ENCODE measurements at places on chromosomes 1 and 21. TPM values are rescaled to one million over a fixed set of nuclear protein-coding genes. Genes with fewer than 3 reads are reported as not detected.

GRCh38 chr1:1939296-1940122, 20.4 kb upstream of the TMEM52 start:
- no peak for DNase-seq

- no peak for DNase-seq
Observed at GRCh38 chr1:117128323-117129079, 7.0 kb upstream of the TRIM45 start.

The CD84 gene
- 14.0 TPM for total RNA-seq

- DNase-seq, result no peak
Observed at GRCh38 chr1:213122514-213122929, 71.5 kb downstream of the RPS6KC1 start.

DNA sequence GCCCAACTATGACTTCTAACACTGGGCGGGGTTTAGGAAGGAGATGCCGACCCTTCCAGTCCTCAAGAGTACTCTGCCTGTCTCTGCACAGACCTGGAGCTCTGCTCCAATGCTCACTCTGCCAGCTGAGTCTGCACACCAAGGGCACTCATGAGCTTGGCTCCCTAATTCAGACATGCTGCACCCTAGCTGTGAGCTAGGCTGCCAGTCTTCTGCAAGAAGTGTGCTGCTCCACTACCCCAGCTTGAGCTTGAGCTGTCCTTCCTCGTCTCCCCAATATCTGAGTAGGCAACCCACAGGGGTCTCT, 13.2 kb downstream of the TP53BP2 start:
- DNase-seq, result no peak

The EVI5 gene
- 0.13 TPM for total RNA-seq

DNA sequence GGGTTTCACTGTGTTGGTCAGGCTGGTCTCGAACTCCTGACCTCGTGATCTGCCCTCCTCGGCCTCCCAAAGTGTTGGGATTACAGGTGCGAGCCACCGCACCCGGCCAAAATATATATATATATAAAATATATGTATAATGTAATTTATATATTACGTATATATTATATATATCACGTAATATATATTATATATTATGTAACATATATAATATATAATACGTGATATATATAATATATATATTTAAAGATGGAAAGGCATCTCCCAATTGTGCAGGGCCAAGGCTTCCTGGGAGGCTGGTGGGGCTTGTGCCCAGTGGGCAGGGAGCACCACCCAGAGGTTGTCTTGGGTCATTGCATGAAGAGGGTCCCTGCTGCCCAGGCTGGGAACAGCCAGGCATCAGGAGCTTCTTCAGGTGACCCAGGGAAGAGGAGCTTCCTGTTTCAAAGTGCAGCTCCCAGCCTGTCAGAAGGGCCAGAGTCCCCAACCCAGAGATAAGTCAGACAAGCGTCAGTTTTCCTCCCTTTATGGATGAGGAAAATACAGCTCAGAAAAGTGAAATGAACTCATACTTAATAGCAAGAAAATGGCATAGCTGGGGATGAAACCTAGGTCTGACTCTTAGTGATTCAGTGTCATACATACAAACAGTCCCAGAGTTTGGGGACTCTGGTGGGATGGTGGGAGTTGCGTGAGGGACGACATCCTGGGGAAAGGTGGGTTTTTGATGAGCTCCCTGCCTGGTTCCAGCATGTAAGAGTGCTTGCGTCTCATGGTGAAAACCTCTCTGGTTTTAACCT, 12.0 kb downstream of the UBE2Q1 start:
- DNase-seq, result peak; percentile 65

DNA sequence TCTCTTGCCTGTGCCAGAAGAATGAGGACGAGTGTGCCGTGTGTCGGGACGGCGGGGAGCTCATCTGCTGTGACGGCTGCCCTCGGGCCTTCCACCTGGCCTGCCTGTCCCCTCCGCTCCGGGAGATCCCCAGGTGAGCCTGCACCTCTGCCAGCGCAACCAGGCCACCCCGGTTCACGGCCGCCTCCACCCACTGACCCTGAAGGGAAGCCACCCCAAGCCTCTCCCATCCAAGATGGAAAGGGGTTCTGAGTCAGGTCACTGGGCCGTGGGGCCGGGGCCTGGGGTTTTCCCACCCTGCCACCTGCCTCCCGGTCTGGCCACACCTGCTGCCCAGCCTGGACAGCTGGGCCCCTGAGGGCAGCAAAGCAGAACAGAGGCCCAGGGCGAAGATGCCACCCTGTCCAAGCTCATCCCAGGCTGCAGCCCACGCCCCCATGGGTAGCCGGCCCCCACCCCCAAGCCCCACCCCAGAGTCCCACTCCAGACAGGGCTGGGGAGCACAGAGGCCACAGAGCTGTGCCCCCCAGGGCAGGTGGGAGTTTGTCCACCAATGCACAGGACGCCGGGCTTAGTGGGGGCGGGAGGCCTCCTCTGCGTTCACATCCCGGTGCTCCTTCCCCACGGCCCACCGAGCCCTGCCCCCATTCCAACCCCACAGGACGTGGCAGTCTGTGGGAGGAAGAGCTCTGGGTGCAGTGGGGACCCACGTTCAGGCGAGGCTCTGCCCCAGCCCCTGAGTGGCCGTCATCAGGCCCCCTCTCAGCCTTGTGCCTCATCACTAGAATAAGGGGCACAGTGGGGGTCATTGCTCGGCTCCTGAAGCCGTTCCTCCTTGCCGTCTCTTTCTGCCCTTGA, 5.6 kb downstream of the AIRE start:
- DNase-seq, result no peak

- DNase-seq, result no peak
Observed at GRCh38 chr1:222592171-222592570, 2.4 kb upstream of the TAF1A start.

- DNase-seq, result no peak
Observed at GRCh38 chr1:153232553-153232952, 15.2 kb downstream of the PRR9 start.

DNA sequence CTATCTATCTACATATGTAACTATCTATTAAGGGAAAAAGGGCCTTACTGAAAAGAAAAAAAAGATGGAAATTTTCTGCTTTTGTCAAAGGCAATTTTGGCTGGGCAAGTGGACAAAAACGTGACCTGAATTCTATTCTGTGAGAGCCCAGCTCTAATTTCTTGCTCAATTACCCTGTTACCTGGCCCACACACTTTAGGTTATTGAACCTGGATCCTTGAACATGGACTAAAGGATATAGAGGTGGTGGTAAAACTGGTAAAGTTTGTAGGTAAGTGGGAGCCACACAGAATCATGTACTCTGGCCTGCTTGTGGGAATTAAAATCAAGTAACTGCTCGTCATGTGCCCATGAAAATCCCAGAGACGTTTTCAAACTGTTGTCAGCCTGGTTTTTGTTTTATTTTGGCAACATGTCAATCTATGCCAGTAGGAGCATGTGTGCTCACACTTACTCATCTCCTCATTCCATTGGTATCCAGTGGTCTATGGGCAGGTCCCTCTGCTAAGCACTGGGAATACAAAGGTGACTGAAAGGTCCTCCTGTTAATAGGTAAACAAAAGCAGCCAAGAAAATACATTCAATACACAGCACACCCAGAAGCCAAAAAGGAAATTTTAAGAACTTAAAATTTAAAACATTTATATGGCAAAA, 113.7 kb upstream of the WARS2 start:
- no peak for DNase-seq

The PTGER3 gene
- total RNA-seq, result 2.8 TPM

The VANGL2 gene
- total RNA-seq, result not detected

DNA sequence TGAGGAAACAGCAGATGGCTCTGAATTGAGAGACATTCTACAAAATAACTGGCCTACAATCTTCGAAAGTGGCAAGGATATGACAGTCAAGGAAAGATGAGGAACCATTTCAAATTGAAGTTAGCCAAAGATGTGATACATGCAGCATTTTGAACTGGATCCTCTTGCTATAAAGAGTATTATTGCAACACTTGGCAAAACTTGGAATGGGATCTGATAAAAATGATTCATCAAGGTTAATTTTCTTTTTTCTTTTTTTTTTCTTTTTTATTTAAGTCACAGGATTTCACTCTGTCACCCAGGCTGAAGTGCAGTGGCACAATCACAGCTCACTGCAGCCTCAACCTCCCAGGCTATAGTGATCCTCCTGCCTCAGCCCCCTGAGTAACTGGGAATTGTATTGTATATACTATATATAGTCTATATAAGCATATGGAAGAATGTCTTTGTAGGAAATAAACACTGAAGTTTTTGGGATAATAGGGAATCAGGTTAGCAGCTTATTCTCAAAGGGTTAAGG, 49.8 kb upstream of the GJA8 start:
- DNase-seq, result no peak

DNA sequence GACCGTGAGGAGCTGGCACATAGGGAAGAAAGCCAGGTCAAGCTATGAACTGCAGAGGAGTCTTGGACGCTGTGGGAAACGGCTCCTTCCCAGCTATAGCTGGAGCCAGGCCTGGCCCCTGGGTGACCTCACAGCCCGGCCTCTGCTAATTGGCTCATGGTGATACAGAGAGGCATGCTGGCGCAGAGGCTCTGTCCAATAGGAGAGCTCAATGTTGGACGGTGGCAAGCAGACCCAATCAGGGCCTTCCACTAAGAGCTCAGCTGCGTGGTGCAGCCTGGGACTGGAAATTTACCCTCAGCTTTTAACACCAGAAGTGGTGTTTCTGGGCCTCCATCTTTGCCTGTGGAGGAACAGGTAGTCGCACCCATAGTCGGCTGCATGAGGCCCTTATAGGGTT, 64.4 kb upstream of the GRHL3 start:
- DNase-seq, result no peak

DNA sequence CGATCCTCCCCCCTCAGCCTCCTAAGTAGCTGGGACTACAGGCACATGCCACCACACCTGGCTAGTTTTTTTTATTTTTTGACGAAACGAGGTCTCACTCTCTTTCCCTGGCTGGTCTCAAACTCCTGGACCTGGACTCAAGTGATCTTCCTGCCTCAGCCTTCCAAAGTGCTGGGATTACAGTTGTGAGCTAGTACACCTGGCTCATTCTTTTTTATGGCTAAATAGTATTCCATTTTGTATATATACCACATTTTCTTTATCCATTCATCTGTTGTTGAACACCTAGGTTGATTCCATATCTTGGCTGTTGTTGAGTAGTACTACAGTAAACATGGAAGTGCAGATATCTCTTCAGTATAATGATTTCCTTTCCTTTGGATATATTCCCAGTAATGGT, 62.3 kb upstream of the RCC1 start:
- no peak for DNase-seq

DNA sequence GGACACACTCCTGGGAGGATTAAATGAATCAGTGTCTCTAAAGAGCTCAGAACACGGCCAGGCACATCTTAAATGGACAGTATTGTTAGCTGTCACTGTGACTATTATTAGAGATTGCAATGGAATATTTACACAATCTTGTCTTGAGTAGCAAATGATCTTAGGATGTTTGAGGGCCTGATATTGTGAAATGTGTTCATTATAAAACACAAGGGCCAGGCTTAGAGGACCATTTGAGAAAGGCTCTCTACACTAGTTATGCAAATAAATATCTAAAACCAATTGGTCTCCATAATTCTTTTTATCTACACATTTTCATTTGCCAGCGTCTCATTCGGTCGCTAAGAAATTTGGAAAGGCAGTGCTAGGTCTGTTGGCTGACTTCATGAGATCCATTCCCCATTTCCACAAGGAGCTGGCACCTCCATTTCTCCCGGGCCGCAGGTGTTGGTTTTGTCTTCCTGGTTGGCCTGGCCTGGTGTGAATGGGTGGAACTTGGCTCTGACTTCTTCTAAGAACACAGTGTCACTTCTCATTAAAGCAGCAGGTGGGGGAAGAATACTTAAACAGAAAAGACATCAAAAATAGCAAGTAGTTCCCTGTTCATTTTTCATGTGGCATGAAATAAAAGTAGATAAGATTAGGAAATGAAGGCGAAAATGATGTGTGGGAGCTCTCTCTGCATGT, 56.0 kb upstream of the PLXNA2 start:
- DNase-seq, result no peak

The ADGRB2 gene
- total RNA-seq, result 0.05 TPM

- no peak for DNase-seq
Observed at GRCh38 chr1:234770924-234771540, 161.1 kb upstream of the IRF2BP2 start.

GRCh38 chr1:99358770-99359169, 94.5 kb downstream of the PLPPR4 start:
- no peak for DNase-seq

The SERINC2 gene
- 0.13 TPM for total RNA-seq

The FAM3B gene
- total RNA-seq, result not detected

The HIVEP3 gene
- total RNA-seq, result 10.8 TPM

The CATSPER4 gene
- not detected for total RNA-seq

- DNase-seq, result no peak
Observed at GRCh38 chr1:206114692-206115640, 2.2 kb downstream of the AVPR1B start.

GRCh38 chr1:234607109-234608024, 2.6 kb downstream of the IRF2BP2 start:
- peak; percentile 41 for DNase-seq

- DNase-seq, result no peak
Observed at GRCh38 chr21:15624646-15625045, 105.1 kb upstream of the USP25 start.

The FGR gene
- total RNA-seq, result 0.08 TPM

The AVPR1B gene
- not detected for total RNA-seq

DNA sequence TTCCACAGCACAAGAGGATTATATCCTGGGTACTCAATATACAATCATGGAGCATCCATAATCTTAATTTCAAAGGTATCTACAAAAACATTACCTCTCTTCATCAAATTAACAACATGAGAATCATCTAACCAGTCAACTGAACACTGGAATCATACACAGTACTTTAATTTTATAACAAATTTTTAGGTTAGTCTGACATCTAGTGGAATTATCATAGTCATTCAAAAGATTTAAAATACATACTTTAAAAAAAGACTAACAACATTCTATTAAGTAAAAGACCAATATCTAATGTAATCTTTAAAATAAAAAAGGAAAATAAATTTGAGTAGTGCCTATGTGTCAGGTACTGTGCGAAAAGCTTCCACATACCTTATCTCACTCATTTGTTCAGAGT, 16.8 kb upstream of the SH3GLB1 start:
- no peak for DNase-seq

- DNase-seq, result no peak
Observed at GRCh38 chr1:201486187-201486586, 17.2 kb upstream of the PHLDA3 start.

The PHF13 gene
- 12.6 TPM for total RNA-seq

- no peak for DNase-seq
Observed at GRCh38 chr1:201422026-201422425, 496 bp upstream of the TNNI1 start.

- no peak for DNase-seq
Observed at GRCh38 chr1:224632381-224632871, 16.3 kb downstream of the CNIH3 start.

DNA sequence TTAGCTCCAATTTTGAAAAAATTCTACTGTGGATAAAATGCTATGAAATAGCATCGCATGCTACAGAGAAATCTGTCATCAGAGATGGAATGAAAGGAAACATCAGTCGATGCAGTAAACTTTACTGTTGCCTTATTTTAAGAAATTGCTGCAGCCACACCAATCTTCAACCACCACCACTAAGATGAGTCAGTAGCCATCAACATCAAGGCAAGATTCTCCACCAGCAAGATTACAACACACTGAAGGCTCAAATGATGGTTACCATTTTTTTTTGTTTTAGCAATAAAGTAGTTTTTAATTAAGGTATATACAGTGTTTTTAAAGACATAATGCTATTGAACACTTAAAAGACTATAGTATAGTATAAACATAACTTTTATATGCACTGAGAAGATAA, 95.6 kb upstream of the JUN start:
- no peak for DNase-seq

The AMY1B gene
- total RNA-seq, result not detected

The GJC2 gene
- total RNA-seq, result 4.4 TPM

GRCh38 chr1:53982034-53982762, 35.8 kb downstream of the LDLRAD1 start:
- DNase-seq, result no peak

The SPATA21 gene
- not detected for total RNA-seq

The FAF1 gene
- total RNA-seq, result 95.6 TPM

Data from activated CD8-positive, alpha-beta T cell treated with anti-CD3 and anti-CD28 coated beads, Interleukin-2, amount 10 ng/mL, durations not matched to agents 7 days and 5 days (primary cell).